ENCODE measurements at places on chromosomes 7 and 10.

- DNase-seq, result no peak
These were observed 47.1 kb upstream of the UBN2 start for GRCh38 chr7:139183878-139184338.

GRCh38 chr7:32507414-32507813, 12.1 kb downstream of the AVL9 start:
- DNase-seq, result no peak

- DNase-seq, result no peak
These were observed 59.7 kb downstream of the NRBF2 start for GRCh38 chr10:63192826-63193225.

DNA sequence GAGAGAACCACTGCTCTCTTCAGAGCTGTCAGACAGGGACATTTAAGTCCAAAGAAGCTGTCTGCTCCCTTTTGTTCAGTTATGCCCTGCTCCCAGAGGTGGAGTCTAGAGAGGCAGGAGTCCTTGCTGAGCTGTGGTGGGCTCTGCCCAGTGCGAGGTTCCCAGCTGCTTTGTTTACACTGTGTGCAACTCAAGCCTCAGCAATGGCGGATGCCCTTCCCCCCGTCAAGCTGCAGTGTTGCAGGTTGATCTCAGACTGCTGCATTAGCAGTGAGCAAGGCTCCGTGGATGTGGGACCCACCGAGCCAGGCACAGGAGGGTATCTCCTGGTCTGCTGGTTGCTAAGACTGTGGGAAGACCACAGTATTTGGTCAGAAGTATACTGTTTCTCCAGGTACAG, 438.9 kb downstream of the ARL4A start:
- no peak for DNase-seq

GRCh38 chr10:76149602-76150138, 718.2 kb downstream of the LRMDA start:
- DNase-seq, result no peak

GRCh38 chr7:97851683-97852082, 20.5 kb downstream of the ASNS start:
- no peak for DNase-seq

DNA sequence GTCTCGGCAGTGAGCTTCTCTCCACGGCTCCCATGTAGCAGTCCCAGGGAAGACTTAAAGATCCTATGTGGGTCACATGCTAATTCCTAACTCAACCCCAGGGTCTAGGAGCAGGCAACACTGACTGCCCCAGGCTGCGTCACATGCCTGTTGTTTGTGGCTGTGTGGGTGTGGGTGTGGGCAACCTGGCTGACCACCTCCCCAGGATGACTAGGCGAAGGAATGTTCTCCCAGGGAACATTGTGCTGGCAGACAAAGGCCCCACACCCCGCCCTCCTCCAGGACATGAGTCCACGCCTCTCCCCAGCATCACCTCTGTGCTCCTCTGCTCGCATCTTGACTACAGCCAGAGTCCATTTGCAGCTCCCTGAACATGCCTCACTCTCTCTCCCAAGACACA, 30.3 kb downstream of the SLC29A3 start:
- no peak for DNase-seq

- DNase-seq, result no peak
These were observed 114.3 kb upstream of the ZNF438 start for GRCh38 chr10:31145986-31146385.

GRCh38 chr10:11823122-11823988, at the start of gene PROSER2:
Gene PROSER2, plus strand, starts transcription at chr10:11823356. Its CDS starts 28,722 bp downstream, at chr10:11852078.
- DNase-seq, result peak; percentile 6

GRCh38 chr7:82384779-82385178, 58.8 kb downstream of the CACNA2D1 start:
- DNase-seq, result no peak

DNA sequence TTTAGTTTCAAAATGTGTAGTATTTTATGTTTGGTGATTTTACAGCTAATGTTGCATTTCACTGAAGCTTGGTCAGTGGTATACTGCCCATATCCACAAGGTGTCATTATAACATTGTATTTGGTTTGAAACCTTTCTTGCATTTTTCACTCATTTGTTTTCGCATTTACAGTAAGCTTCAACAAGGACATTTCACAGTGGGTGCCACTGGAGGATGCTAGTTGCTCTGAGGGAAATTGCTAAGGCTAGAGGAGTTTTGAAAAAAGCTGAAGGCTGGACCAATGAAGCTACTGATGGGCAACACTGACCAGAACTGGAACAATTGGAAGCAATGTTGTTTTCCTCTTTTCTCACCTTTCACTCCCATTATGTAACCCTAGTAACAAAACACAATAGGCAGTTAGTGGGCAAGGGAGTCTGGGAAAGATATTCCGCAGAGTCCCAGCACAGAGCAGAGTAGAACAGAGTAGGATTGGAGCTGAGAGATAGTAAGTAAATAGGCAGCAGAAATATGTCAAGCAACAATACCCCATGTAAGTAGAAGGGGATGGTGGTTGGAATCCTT, 23.6 kb upstream of the SRI start:
- no peak for DNase-seq

DNA sequence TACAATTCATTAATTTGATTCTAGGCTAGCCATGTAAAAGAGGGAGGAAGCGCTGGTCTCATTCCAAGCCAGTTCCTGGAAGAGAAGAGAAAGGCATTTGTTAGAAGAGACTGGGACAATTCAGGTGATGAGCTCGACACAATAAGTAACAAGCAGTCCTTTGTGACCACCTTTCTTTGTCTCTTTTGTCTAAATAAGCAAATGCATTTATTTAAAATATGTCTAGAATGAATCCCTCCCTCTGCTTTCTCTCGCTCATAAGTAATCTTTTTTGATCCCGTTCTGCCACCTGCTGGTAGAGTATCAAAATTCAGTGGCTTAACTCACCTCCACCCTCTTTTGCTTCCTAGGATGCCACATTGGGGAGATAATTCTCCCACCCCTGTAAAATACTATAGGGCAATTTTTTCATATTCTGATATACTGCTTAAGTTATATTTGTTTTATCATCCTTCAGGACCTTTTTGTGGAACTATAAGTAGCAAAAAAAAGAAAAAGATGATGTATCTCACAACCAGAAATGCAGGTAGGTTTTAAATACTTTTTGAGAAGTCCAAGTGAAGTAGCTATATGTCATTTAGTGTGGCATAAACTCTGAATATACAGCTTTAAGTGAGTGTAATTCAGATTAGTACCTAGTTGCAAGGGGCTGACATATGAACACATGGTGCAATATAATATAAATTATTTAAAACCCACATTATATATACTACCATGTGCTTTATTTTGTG, 91.5 kb downstream of the GSDME start:
- DNase-seq, result peak; percentile 7

DNA sequence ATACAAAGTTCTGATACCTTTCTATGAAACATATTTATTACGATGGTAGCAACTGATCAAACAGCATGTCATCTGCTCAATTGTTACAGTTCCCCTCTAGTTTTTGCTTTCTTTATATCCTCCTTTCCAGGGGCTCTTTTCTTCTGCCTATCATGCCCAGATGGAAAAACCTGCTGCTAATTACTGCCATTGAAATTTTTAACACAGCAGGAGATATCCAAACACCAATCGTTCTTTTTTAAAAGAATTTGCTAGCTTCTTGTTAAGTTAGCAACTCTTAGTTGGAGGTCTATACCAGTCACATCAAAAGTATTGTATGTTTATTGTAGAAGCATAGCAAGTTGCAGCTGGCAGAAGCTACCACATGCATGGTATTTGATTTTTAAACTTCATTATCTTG, 768.5 kb downstream of the NXPH1 start:
- no peak for DNase-seq

- DNase-seq, result no peak
These were observed 140.7 kb downstream of the RGS10 start for GRCh38 chr10:119401671-119402395.

DNA sequence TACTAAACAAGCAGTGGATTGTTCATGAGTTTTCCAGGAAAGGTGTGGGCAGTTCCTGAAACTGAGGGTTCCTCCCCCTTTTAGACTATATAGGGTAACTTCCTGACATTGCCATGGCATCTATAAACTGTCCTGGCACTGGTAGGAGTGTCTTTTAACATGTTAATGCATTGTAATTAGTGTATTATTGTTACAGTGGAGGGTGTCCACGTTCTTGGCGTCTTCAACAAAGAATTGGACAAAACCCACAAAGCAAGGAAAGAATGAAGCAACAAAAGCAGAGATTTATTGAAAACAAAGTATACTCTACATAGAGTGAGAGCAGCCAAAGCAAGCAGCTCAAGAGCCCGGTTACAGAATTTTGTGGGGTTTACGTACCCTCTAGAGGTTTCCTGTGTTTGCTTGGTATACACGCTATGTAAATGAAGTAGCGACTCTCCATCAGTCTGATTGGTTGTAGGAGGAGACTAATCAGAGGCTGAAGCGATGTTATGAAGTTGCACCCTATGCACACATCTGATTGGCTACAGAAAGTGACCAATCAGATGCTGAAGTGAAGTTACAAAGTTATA, 175.2 kb downstream of the NSUN6 start:
- DNase-seq, result no peak

- DNase-seq, result no peak
These were observed 108.7 kb downstream of the ITIH5 start for GRCh38 chr10:7558036-7558435.

GRCh38 chr7:42359946-42360345, 122.9 kb upstream of the GLI3 start:
- DNase-seq, result no peak

GRCh38 chr10:132419538-132420468, 22.8 kb downstream of the PWWP2B start:
- DNase-seq, result no peak

GRCh38 chr10:16777473-16778370, 39.5 kb downstream of the RSU1 start:
- DNase-seq, result no peak

- no peak for DNase-seq
These were observed 305.7 kb downstream of the ELMO1 start for GRCh38 chr7:37142958-37143357.

Measured in stimulated activated naive CD4-positive, alpha-beta T cell treated with Interleukin-2 at 50 U/mL for 16 hours (primary cell).